WTC11 (cell line): ENCODE measurements at places on chromosomes 6 and 20. TPM values are rescaled to one million over a fixed set of nuclear protein-coding genes. Genes with fewer than 3 reads are reported as not detected.

GRCh38 chr20:48594533-48594932 is 233.3 kb downstream of the PREX1 start:
- no peak for DNase-seq
- peaks cover 9% of the 10 kb centered on the region for H3K4me1 ChIP-seq
- H3K27me3 ChIP-seq = no peaks in the 10 kb centered on the region
- no peak overlapping the region for H3K27ac ChIP-seq

DNA sequence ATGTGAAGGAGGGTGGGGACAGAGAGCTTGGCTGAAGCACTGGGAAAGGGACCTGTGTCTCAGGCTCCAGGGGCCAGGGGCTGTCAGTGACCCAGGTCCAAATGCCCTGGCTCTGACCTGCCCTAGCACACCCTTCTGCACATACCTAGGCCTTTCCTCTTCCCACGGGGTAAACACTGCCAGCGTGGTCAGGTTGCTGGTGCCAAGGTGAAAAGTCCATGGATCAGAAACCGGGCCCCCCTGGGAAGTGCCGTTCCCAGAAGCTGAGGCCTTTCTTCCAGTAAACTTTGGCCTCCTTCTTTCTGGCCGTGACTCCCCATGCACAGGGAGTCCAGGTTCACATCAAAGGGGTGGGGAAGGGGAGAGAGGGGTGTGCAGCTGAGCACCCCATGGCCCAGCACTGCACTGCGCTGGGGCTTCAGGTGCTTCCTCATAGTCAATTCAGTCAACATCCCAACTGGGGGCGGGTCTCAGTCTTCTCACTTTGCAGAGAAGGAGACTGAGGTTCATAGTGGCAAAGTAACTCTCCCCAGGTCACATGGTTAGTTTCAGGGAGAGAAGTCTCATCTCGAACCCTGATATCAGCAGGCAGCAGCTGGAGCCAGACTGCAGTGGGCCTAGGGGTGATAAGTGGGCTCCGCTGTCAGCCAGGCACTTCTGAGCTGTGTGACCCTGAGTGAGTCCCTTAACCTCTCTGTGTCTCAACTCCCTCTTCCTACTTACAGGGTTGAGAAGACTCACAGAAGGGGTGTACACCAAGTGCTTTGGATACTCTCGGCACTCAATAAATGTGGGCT is 17.0 kb downstream of the PCK1 start:
- H3K4me1 ChIP-seq = peaks cover 31% of the 10 kb centered on the region
- no peaks in the 10 kb centered on the region for H3K36me3 ChIP-seq
- no peak overlapping the region for H3K27ac ChIP-seq

Gene CCR6
- not detected in 3 replicates for total RNA-seq

Gene SLC9A8
- 6.3 to 6.5 TPM (median 6.5 TPM) in 3 replicates for total RNA-seq
